ACHN (cell line): ENCODE measurements at places on chromosomes 5 and 9.

- no peak for DNase-seq
These were observed 118.3 kb upstream of the BOD1 start for GRCh38 chr5:173734716-173735115.

GRCh38 chr9:116942593-116943061 is 255.5 kb downstream of the TRIM32 start:
- DNase-seq, result no peak

GRCh38 chr5:107402434-107403227 is 268.1 kb downstream of the EFNA5 start:
- DNase-seq, result no peak

- DNase-seq, result no peak
These were observed 526.0 kb upstream of the TRPC7 start for GRCh38 chr5:136891175-136891972.

DNA sequence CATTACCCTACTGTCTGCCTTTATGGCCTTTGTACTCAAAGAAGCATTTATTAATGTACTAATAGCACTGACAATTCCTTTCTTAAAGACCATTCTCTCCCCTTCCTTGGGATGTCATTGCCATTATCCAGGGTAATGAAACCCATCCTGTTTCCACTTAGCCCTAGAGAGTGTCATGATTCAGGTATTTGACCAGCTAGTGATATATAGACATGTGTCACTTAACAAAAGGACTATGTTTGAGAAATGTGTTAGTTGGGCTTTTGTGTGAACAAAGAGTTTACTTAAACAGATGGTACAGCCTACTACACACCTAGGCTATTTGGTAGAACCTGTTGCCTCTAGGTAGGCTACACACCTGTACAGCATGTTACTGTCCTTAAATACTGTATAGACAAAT is 2.0 kb downstream of the ATP6V0E1 start:
- DNase-seq, result no peak

DNA sequence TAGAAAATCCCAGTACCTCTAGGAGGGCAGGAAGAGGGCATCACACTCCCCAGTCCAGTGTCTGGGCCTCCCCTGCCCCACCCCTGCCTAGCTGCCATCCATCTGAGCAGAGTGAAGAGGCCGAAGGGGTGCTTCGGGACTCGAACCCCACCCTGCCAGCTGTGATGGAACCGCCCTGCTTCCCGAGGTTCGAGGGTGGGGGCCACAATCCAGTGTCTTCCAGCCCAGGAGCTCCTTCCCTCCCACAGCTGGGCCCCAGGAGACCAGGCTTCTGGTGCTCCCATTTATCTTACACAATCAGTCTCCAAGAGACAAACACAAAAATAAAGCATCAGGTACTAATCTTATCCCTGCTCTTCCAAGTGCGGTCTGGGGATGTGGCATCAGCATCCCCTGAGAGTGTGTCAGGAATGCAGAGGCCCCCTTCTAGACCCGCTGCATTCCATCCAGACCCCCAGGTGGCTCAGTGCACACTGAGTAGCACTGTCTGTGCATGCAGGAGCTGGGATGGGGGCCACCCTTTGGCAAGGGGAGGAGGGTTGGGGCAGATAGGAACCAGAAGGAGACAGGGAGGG is 122.8 kb upstream of the TBC1D2 start:
- no peak for DNase-seq
